AG04449 (cell line): ENCODE measurements at places on chromosomes 13 and 19.

GRCh38 chr13:31073859-31074718, 87.6 kb downstream of the HSPH1 start:
- peak; percentile 23 for DNase-seq

GRCh38 chr19:35223862-35224505, 4.6 kb downstream of the FAM187B start:
- DNase-seq = no peak

GRCh38 chr13:78764665-78765064, 105.7 kb upstream of the OBI1 start:
- no peak for DNase-seq

- DNase-seq = no peak
Observed at GRCh38 chr19:49690656-49691242, at the start of gene CPT1C. TSS of gene CPT1C (plus strand) at chr19:49691116. CDS start at chr19:49692253, 1,137 bp downstream.

- no peak for DNase-seq
Observed at GRCh38 chr19:369256-369655, 24.7 kb upstream of the MIER2 start.

- DNase-seq = no peak
Observed at GRCh38 chr19:1497578-1498235, 6.7 kb downstream of the REEP6 start.

GRCh38 chr19:41533671-41534215, 42.2 kb upstream of the CEACAM21 start:
- DNase-seq = no peak

GRCh38 chr19:38304866-38305429, 897 bp downstream of the C19orf33 start:
- no peak for DNase-seq

DNA sequence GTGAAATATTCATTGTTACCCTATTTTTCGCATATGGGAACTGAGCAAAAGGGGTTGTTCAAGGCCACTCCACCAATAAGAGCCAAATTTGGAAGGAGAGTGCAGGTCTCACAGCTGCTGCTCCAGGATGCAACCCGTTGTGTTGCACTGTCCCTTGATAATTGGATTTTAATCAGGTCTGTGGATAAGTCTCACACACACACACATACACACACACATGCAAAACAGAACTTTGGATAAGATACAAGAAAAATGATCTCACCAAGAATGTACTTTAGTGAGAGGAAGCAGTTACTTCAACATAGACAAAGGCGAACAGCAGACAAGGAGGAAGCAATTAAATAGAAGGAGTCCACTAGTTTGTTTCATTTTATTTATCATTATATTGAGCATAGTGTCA, 127.3 kb upstream of the EDNRB start:
- DNase-seq = no peak

GRCh38 chr13:109725297-109725696, 61.1 kb downstream of the IRS2 start:
- no peak for DNase-seq

- DNase-seq = no peak
Observed at GRCh38 chr13:25840931-25841330, 210.9 kb downstream of the SHISA2 start.

- no peak for DNase-seq
Observed at GRCh38 chr19:49862391-49863253, 4.8 kb downstream of the PNKP start.

DNA sequence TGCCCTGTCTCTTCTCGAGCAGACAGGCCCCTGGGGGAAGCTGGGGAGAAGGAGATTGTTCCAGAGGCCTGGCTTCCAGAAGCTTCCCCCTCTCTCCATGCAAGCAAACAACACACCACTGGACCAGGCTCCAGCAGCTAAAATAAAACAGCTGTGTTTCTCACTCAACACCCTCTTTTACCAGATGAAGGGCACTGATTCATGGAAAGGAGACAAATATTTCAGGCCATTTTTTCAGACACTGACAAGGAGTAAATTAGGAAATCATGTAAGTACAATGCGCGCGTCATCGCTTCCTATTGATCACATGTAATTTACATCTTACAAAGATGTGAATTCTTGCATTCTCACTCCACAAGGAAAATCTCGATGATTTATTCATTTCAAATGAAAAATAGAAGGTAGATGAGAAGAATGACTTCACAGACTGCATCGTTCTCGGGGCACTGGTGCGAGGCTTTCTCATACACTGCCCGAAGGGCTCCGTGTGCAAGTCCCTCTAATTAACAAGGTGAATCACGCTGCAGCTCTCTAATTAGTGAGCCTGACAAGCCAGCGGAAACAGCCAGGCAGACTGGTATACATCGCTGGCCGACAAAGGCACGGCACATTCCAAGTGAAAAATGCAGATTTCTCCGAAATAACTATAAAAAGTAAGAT, 153.6 kb downstream of the KCTD15 start:
- DNase-seq = no peak

DNA sequence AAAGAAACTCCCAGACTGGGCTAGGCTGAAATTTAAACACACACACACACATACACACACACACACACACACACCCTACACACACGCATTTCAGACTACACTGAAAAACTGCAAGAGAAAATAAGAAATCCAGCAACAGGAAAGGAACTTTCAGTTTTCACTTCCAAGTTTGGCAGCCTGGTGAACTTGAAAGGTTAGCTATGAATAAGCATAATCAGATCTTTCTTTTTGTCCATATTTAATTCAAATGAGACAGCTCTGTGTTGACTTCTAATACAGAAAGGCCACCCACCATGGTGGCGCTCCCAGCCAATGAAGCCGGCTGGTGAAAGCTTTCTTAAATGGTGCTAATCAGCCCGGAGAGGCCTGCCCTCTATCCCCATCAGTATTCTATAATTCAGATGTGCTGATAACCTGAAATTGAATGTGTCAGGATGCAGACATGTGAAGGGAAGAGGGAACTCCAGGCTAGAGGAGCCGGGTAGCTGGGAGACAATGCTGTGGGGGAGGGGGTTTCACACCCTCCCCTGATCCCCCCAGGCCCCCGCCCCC, 108.3 kb upstream of the ZNF536 start:
- DNase-seq = no peak

- no peak for DNase-seq
Observed at GRCh38 chr13:112210371-112210770, 143.4 kb downstream of the SOX1 start.

GRCh38 chr19:30391052-30391451, 18.9 kb downstream of the ZNF536 start:
- DNase-seq = no peak

GRCh38 chr13:92126399-92126798, 728.0 kb downstream of the GPC5 start:
- DNase-seq = no peak

- no peak for DNase-seq
Observed at GRCh38 chr19:33177417-33177979, 16.6 kb upstream of the LRP3 start.

DNA sequence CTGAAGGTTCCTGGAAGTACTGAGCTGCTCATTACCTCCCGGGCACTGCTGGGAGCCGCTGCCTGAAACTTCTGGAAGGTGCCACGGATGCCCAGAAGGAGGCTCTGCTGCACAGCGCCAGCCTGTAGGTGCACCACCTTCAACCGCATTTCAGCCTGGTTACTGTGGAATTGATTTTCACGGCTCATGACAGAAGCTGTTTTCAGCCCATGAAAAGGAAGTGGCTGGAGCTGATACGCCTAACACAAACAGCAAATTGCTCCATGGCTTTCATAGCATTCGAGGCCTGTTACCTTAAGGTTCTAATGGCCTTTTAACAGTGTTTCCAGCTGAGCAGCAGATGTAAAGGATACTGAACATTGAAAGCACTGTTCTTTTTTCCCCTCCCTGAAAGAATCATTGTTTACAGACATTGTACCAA, 22.0 kb downstream of the GPC6 start:
- no peak for DNase-seq

DNA sequence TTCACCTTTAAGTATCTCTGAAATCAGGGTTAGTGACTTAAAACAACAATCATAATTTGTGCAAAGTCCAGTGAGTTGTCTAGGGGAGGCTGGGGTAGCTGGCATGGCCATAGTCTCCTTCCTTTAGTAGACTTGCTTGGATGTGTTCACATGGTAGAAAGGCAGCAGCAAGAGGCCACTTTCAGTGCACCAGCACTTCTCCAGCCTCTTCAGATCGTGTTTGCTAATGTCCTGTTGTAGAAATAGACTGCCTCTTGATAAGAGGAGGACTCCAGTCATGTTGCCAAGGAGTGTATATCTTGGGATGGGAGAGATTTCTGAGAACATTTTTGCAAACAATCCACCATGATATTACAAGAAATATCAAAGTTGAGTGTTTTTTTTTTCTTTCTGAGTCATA, 22.9 kb downstream of the WDFY2 start:
- DNase-seq = no peak

- no peak for DNase-seq
Observed at GRCh38 chr19:41309180-41310032, 566 bp upstream of the CCDC97 start.

DNA sequence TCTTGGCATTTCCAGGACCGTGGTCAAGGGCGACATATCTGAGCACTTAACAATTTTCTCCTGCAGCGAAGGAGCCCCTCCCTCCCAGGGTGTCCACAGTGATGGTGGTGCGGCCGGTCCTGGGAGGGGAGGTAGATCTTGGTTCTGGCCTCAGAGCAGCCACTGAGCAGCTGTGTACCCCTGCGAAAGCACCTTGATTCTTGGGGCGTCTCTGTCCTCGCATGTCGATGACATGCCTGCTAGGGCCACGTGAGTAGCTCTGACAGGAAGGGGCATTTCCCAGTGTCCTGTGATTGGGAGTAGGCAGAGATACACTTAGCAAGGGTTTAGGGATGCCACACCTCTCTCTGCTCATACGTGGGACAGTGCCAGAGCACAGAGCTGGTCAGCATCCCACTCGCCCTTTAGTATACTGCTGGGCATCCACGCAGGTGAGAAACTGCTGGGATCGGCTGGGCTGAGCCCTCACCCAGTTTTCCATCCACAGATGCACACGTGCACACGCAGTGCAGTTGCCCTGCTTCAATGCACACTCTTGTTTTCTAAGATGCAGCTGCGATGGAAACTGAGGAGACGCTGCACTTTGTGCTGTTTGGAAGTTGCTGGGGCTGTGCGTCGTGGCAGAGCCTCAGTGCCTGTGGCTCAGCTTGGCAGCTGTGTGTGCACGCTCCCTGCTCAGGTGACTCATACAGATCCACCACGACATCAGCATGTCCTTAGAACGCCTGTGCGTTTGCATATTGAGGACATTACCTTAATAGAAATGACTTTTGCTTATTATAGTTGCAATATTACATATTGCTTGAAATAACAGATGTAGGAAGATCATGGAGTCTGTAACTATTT, 66.8 kb downstream of the TEX29 start:
- no peak for DNase-seq

- no peak for DNase-seq
Observed at GRCh38 chr19:50418176-50419021, at the start of gene SPIB. TSS of gene SPIB (plus strand) at chr19:50418938. CDS start at chr19:50418963, 25 bp downstream.

GRCh38 chr19:41442473-41443355, at the start of gene ERICH4:
TSS of gene ERICH4 (plus strand) at chr19:41443156. CDS start at chr19:41443170, 14 bp downstream.
- no peak for DNase-seq

- no peak for DNase-seq
Observed at GRCh38 chr19:49133621-49134454, 14.5 kb downstream of the PPFIA3 start.
